ENCODE measurements at places on chromosomes 3 and 15.

DNA sequence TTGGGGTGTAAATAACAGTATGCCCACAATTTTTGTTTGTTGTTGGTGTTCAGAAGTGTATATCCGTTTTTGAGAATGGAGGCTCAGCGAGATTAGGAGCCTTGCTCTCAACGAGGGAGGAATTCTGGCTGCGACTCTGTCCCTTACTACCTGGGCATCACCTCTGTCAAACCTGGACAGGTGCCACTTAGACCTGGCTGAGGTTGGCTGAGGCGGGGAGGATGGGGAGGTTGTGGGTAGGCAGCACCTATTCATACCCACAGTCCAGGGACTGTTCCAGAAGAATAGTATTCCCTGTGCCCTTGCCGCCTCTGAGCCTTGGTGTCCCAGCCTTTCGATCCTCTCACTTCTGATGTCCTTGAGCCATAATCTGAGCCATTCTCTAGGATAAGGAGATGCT, 99.9 kb downstream of the LINGO1 start:
- DNase-seq: no peak

- DNase-seq: no peak
These were observed 47.4 kb downstream of the FSIP1 start for GRCh38 chr15:39735120-39735717.

- no peak for DNase-seq
These were observed 469.9 kb upstream of the CBLB start for GRCh38 chr3:106338582-106339214.

- DNase-seq: no peak
These were observed 6.0 kb downstream of the SPATA12 start for GRCh38 chr3:57066471-57066870.

DNA sequence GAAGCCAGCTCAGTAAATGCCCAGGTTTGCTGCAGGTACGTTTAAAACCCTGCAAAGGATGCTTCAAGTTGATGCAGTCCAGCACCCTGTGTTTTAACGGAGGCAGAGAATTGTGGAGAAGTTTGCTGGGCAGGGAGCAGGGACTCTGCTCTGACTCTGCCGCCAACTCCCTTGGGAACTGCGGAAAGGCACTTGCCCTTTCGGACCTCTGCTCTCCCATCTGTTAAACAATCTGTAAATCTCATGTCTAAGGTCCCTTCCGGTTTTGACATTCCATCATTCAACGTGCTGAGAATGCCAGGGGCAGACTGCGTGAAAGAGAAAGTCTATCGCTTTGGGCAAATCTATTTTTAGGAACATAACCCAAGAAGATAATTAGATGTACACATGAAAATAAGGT, 184.5 kb downstream of the OPA1 start:
- DNase-seq: no peak

DNA sequence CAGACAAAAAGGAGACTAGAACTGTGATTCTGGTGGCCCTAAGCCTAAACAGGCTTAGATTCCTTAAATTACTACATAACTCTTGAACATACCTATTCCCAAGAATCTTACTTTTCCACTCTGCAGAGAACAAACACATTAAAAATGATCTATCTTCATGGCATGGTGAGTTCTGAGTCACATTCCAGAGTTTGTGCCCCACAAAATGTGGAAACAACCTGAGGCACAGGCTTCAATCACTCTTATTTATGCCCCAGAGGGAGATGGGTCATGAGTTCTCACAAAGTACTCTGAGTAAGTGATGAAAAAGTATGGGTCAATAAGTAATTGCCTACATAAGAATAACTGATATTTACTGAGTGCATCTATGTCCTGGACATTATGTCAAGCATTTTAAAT, 137.5 kb upstream of the SLC2A2 start:
- DNase-seq: no peak

DNA sequence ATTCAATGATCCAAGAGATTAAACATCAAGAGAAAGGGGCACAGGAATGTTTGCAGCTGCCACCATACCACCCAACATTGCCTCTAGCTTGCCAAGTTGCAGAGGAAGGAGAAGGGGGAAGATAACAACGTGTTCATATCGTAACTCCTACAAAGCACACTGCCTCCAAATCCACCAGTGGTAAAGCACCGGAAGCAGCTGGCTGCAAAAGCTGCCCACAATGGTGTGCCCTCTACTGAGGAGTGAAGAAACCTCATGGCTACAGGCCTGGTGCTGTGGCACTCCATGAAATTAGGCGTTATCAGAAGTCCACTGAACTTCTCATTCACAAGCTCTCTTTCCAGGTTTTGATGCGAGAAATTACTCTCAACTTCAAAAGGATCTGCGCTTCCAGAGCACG, 263.9 kb upstream of the STT3B start:
- DNase-seq: peak; percentile 20

DNA sequence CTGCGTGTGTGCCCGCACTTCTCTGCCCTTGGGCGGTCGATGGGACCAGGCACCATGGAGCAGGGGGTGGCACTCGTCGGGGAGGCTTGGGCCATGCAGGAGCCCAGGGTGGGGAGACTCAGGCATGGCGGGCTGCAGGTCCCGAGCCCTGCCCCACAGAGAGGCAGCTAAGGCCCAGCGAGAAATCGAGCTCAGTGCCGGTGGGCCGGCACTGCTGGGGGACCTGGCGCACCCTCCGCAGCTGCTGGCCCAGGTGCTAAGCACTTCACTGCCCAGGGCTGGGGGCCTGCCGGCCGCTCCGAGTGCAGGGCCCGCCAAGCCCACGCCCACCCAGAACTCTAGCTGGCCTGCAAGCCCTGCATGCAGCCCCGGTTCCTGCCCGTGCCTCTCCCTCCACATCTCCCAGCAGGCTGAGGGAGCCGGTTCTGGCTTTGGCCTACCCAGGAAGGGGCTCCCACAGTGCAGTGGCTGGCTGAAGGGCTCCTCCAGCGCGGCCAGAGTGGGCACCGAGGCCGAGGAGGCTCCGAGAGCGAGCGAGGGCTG, 553 bp upstream of the RTP4 start:
- no peak for DNase-seq

GRCh38 chr3:196969134-196969659, 564 bp upstream of the PIGZ start:
- DNase-seq: peak; percentile 34

DNA sequence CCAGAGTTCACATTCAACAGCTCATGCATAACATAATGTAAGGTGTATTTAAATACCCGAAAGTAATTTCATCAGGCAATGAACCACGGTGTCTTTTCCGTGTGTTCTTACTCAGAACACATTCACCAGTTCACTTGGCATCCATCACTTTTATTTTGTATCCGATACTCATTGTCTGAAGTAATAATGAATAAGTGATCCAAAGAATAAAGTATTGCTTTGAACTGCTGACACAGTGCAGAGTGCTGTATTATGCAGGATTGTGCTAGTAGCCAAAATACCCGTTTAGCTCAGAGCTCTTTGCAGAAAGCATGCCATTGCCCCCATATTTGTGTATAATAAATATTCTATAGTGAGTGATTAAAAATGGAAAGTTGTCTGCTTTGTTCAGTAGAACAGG, 460.9 kb upstream of the KCNMB2 start:
- no peak for DNase-seq
